ENCODE measurements at places on chromosomes 5 and 9.

DNA sequence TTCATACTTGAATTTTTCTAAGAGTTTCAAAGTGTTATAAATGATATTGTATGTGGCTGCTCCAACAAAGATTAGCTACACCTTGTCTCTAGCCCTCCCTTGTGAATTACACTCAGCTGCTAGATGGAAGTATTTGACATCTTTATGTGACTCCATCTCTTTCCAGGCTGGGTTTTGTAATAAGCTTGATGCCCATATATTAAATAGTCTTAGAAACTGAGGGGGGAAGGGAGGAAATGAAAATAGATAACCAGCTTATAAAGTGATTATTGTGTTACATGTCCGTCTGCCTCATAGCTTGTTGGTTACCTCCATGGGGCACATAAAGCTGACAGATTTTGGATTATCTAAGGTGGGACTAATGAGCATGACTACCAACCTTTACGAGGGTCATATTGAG is 63.4 kb downstream of the CD180 start:
- DNase-seq: no peak

DNA sequence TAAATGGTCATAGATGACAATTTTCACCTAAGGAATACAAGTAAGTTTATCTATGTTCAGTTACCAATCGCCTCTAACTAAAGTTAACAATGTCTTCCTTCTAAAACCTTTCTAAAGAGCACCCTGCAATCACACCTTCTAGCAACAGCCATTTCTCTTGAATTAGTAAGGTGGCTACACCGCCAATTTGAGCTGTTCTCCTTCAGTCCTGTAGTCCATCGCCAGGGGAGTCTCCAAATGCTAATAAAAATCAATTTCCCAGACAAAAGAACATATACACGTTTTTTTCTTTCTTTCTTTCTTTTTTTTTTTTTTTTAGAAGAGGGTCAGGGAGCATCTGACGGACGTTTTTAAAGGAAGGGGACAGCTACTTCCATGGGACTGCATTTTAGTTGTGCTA is 729 bp upstream of the RORB start:
- no peak for DNase-seq

- DNase-seq: no peak
These were observed 34.6 kb downstream of the TTC39B start for GRCh38 chr9:15272377-15272928.

GRCh38 chr9:126522612-126523356 is 90.9 kb upstream of the LMX1B start:
- no peak for DNase-seq

- no peak for DNase-seq
These were observed 431.1 kb downstream of the DTWD2 start for GRCh38 chr5:118557251-118557661.

DNA sequence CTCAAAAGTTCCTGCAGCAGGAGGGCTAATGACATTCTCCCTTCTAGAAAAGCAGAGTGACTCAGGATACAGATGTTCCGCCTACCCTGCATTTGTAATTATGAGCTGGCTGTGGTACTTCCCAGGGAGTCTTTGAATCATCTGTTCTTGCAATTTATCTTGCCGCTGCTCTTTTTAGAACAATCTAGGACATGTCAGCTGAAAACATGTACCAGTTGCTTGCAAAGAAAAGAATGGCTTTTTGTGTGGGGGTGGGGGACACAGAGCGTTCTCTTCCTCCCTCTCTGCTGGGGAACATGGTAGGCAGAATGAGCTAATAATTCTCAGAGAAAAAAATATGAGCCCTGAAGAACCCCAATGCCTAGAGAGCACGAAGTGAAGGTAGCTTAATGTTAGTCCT is 51.7 kb upstream of the TUT7 start:
- peak; percentile 5 for DNase-seq

GRCh38 chr9:96665789-96666188 is 10.7 kb upstream of the PRXL2C start:
- DNase-seq: no peak

- DNase-seq: no peak
These were observed at the start of gene FBP2 for GRCh38 chr9:94593459-94594345. Gene FBP2, minus strand, starts transcription at chr9:94593824. Its CDS starts 98 bp downstream, at chr9:94593726.

DNA sequence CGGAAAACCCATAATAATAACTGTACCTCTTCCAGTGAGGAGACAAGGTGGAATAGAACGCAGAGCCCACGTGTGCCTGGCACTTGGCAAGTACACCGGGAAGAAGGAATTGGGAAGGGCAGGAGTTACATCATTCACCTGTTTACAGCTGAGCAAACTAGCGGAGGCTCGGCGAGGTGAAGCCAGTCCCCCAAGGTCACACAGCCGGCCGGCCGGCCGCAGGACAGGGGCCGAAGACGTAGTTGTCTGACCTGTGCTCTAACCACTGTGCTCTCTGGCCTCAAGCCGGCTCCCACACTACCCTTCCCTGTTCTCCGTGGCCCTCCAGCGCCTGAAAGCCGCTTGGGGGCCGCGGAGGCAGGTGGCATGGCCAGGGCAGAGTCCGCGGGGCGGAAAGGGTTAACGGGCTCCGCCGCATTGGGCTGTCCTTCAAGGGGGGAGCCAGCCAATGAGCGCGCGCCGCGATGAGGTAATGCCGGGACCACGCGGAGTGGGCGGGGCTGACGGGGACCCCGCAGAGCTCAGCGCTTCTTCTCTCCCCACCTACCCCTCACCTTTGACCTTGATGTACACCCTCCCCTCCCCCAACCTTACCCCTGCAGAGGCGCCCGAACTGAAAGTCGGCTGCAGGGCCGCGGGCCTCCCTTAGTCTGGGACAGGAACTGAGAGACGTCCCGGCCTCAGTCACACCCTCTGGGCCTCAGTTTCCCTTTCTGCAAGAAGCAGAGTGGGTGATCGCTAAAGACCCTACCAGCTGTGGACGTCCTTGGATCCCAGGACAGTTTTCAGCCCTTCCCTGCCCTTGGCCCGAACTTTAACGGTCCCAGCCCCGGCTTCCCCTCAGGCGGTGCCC is 125.1 kb downstream of the C9orf50 start:
- peak; percentile 89 for DNase-seq

- no peak for DNase-seq
These were observed 869.6 kb downstream of the MAT2B start for GRCh38 chr5:164375051-164375450.

- DNase-seq: no peak
These were observed at the start of gene GOLGA2 for GRCh38 chr9:128275198-128276007. Gene GOLGA2, minus strand, starts transcription at chr9:128276007. Its CDS starts 31 bp downstream, at chr9:128275976.

GRCh38 chr5:95934207-95934804 is 27.3 kb downstream of the ELL2 start:
- DNase-seq: no peak

DNA sequence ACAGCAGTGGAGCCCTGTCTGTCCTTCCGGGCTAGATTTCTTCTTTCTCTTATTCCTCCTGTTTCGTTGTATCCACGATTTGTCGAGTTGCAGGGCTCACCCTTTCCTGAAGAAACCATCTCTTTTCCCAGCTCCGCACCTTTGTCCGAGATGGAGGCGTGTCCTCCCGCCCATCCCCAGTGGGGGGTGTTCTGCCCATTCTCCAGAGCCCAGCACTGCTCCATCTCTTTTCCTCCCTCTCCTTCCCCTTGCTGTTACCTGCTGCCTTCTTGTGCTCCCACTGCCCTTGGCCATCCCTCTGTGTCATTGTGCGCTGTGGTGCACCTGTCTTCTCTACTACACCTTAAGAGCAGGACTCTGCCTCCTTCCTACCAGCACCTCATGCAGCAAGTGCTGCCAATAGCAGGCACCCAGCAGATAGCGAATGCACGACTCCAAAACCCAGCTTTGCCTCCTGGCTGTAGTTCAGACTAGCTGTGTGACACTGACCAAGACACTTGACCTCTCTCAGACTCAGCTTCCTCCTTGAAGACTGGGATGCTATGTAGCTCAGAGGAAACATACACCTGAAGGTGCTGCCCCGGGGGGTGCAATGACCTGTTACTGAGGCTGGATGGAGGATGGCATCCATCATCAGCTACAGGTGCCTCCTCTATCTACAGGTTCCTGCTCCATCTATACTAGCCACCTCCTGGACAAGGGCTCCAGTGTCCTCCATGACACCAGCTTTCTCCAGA is 8.9 kb downstream of the OR13J1 start:
- no peak for DNase-seq

GRCh38 chr5:143261748-143262392 is 141.6 kb downstream of the NR3C1 start:
- DNase-seq: peak; percentile 16

DNA sequence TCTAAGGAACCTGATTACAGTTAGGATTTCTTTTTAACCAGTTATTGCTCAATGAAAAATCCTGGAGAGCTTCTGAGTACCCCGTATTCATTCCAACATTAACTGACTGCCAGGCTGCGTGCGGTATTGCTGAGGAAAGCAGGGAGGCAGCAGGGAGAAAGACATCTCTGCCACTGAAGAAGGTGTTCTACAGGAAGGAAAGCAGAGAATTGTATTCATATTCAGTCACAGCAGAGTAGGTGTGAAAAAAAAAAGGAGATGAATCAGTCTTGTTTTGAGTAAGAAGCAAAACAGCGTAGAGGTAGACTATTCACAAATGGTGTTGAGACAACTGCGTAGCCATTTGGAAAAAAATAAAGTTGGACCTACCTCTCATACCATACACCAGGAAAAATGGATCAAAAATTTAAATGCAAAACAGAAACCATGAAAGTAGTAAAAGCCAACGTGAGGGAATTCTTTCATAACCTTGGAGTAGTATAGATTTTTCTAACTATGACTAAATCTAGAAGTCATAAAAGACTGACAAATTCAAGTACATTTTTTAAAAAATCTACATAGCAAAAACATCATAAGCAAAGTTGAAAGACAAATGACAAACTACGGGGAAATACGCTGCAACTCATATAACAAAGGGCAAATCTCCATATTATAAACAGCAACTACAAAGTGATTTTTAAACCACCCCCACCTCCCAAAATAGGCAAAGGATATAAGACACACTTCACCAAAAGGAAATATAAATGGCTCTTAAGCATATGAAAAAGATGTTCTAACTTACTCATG is 9.9 kb upstream of the NR4A3 start:
- DNase-seq: no peak

GRCh38 chr9:105485131-105485530 is 37.3 kb downstream of the FSD1L start:
- no peak for DNase-seq

DNA sequence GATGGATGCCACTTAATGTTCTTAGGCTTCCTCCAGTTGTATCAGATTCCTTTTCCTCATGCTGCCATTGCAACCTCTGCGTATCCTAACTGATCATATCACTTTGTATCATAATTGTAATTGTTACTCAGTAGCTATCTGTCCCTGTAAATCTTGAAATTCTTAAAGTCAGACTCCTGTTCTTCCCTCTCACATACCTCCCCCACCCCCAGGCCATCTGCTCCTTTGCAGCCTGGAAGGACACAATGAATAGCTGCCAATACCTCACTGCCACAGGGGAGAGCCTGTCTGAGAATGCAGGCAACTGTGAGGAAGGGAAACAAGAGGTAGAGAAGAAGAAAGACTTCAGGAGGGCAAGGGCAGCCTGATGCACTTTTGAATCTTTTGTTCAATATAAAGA is 228.5 kb downstream of the ENC1 start:
- DNase-seq: no peak

DNA sequence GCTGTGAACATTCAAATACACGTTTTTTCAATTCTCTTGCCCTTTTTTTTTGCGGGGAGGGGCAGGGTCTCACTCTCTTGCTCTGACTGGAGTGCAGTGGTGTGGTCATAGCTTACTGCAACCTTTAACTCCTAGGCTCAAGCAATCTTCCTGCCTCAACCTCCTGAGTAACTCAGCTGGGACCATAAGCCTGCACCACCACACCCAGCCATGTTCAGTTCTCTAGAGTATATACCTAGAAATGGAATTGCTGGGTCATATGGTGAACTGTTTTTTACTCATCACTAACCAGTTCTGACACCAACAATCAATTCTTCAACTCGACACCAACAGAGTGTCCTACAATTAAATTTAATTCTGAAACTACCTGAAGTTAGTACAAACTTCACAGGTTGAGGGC is 85.5 kb upstream of the ZNF169 start:
- DNase-seq: peak; percentile 25

- no peak for DNase-seq
These were observed 25.8 kb downstream of the AFAP1L1 start for GRCh38 chr5:149297340-149298025.

DNA sequence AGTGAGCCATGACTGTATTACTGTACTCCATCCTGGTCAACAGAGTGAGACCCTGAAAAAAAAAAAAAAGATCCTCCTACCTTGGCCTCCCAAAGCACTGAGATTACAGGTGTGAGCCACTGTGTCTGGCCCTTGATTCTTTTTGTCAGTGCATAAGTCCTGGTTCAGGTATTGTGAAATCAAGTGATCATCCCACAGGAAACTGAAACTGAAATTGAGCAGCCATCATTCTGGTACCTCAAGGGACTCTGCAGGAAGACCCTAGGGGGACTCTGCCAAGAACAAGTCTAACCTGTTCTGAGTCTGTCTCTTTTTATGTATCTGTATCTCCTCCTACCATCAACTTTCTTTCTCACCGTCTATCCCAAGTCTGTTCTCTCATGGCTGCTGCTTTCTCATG is 1.9 kb upstream of the DCAF10 start:
- DNase-seq: no peak

GRCh38 chr9:84822589-84823233 is 153.2 kb downstream of the NTRK2 start:
- no peak for DNase-seq

- no peak for DNase-seq
These were observed 27.1 kb upstream of the ARL15 start for GRCh38 chr5:54337523-54337922.

DNA sequence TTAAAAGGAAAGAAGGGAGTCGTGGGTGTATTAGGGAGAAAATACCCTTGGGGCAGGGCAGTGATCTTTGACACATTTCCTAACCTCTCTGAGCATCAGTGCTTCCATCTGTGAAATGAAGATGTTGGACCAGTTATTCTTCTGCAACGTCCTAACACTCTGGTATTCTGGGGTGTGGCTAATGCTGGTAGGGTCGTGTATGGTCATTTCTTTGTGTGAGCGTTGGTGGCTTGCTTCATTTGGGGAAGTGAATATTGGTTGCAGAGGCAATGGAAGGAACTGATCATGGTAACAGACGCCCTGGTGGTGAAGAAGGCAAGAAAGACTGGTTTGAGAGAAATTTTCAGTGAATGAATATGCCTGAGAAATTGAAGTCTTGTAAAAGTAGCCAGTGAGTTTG is 67.9 kb upstream of the TTC23L start:
- DNase-seq: no peak

DNA sequence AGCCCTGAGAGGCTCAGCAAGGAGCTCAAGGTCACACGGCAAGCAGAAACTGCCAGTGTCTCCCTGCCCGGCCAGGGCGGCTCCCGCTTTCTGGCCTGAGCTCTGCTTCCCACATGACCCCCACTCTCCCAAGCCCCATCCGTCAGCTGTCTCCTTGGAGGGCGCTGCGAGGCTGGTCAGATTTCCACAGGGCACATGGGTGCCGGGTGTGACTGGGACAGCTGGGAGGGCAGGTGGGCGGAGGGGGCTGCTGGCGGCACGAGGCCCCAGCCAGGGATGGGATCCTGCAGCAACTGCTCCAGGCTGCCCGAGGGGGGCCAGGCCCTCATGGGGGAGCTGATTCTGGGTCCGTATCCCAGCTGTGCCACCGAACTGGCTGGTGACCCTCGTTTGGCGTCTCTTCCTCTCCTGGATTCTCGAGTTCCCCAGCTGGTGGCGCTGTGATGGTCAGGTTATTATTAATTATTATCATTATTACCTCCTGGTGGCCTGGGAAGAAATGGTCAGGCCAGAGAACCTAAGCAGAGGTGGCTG is 12.9 kb upstream of the WDR38 start:
- no peak for DNase-seq

GRCh38 chr5:64900618-64901017 is 131.9 kb downstream of the CWC27 start:
- no peak for DNase-seq

All from activated naive CD4-positive, alpha-beta T cell treated with Interleukin-2 at 50 U/mL for 16 hours (primary cell).